ENCODE measurements at places on chromosomes 7 and 10.

DNA sequence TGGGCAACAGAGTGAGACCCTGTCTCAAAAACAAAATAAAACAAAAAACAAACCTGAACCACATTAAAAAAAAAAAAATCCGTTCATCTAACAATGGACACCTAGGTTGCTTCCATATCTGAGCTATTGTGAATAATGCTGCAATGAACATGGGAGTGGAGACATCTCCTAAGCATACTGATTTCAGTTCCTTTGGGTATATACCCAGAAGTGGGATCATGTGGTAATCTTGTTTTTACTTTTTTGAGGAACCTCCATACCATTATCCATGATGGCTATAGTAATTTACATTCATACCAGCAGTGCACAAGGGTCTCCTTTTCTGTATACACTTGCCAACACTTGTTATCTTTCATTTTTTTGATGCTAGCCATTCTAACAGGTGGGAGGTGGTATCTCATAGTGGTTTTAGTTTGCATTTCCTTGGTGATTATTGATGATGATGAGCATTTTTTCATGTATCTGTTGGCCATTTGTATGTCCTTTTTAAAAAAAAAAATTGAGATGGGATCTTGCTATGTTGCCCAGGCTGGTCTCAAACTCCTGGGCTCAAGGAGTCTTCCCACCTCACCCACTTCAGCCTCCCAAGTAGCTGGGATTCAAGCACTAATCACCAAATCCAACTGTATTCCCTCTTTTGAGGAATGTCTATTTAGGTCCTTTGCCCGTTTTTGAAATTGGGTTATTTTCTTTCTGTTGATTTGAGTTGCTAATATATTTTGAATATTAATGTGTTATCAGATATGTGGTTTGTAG is 17.5 kb downstream of the CDK13 start:
- DNase-seq = no peak

DNA sequence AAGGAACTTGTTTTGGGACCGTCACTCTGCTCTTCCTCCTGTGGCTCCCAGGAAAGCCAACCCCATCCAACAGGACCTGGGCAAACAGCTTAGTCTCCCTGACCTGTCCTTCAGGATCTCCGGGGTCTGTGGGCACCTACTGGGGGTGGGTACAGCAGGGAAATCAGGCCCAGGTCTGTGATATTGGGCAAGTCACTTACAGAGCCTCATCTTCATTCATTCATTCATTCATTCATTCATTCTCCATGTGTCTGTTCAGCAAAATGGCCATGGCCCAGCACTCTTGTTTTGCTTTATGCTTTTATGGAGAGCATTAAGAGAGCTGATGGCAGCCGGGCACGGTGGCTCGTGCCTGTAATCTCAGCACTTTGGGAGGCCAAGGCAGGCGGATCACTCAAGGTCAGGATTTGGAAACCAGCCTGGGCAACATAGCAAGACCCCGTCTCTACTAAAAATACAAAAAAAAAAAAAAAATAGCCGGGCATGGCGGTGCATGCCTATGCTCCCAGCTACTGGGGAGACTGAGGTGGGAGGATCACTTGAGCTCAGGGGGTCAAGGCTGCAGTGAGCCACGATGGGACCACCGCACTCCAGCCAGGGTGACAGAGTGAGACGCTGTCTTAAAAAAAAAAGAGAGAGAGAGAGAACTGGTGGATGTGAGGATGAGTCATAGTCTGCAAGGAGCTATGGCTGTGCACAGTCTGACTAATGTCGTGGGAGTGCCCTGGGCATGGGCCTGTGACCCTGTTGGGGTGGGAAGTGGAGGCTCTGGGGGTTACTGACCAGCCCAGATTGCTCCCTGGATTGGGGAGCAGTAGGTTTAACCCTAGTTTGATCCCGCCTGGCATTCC is 54.3 kb downstream of the CLIP2 start:
- DNase-seq = no peak

DNA sequence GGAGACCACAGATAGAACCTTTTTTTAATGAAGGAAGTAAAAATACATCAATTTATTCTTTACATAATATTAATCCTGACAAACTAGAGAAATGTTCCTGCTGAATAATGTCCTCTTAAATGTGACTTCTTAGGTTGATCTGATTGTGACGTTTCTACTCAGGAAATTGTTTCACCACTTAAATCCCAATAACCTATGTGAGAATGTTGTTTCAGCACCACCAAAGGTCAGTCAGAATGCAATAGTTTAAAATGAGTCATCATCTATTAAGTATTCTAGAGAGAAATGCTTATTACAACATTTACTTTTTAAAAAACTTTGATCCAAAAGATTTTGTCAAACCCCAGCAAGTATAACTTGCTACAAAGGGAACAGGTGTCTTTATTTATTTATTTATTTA is 155.4 kb upstream of the CACNA2D1 start:
- DNase-seq = no peak

- no peak for DNase-seq
These were observed 15.1 kb upstream of the ZMIZ1 start for GRCh38 chr10:79053481-79054202.

DNA sequence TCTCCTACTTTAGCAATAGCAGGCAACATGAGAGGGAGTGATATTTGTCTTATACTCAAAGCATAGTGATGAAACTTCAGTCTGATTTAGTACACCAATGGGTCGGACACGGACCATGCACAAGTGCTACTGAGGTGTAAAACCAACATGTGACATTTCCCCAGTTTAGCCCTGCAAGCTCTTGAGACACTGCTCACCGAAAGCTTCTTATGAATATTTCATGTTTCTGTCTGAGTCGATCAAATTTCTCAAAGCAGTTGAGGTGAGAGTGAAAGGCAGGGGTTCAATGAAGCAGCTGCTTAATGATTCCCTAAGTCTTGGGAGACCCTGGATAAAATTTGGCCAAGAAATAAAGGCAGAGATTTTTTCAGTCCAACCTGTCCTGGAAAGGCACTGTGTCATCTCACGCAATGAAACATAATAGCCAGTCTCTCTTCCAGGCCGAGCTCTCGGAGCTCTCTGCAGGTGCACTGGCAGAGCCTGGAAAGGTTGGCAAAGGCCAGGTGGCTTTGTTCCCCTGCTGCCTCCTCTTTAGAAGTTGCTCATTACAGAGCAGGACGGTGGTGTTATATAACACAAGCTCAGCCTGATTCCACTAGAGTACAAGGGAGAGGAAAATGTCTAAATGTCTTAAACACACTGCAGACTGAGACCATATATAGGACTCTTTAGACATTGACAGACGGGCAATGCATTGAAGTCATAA is 33.9 kb upstream of the XPNPEP1 start:
- no peak for DNase-seq

GRCh38 chr7:132965951-132966350 is 115.9 kb downstream of the CHCHD3 start:
- no peak for DNase-seq

GRCh38 chr7:135661311-135662122 is 797 bp upstream of the STMP1 start:
- no peak for DNase-seq

GRCh38 chr10:77248104-77248790 is 389.4 kb downstream of the KCNMA1 start:
- DNase-seq = no peak

GRCh38 chr7:90412458-90413184 is 9.4 kb downstream of the CLDN12 start:
- DNase-seq = no peak

DNA sequence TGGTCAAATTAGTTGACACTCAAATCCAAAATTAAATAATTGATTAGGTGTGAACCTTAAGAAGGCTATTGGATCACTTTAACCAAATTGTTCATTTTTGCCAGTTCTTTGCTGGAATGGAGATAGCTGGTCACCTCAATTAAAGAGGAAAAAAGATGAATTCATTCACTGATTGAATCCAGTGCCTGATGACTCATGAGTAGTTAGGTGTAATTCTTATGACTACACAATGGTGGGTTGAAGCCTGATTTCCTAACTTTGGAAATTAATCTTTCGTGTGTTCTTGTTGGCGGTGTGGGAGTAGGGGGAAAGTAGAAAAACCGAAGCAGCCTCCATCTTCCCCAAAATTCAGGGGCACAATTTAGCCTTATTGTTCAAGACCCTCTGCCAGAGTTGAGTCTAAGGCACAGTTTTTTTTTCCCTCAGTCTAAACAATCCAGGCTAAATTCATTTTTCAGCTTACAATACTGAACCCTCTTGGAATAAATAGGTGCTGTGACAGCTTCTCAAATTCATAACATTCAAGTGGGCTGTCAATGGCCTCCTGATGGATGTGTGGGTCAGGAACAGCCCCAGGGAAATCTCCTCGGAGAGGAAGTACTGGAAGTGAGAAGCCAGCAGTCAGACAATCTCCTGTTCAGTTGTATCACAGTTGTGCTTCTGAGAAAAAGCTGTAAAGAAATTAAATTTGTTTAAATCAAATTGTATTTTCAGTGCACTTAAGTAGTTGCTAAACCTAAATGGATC is 356.6 kb downstream of the BBS9 start:
- DNase-seq = no peak

GRCh38 chr7:98223351-98223897 is 12.2 kb downstream of the BHLHA15 start:
- DNase-seq = no peak

GRCh38 chr7:18474944-18475343 is 20.6 kb upstream of the HDAC9 start:
- no peak for DNase-seq

- DNase-seq = no peak
These were observed 51.2 kb upstream of the GTF2I start for GRCh38 chr7:74606101-74606908.

- DNase-seq = no peak
These were observed 13.2 kb upstream of the ABCB5 start for GRCh38 chr7:20602306-20602705.

DNA sequence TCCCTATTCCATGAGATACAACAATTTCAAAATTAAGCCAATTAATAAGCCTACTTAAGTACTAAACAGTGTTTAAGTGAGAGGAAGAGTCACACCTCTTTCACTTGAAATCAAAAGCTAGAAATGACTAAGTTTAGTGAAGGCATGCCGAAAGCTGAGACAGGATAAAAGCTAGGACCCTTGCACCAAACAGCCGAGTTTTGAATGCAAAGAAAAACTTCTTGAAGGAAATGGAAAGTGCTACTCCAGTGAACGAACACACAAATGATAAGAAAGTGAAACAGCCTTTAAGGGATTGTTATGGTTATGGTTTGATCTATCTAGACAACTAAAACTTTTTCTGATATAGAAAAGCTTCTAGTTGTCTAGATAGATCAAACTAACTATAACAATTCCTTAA is 135.4 kb upstream of the KMT2E start:
- DNase-seq = no peak

DNA sequence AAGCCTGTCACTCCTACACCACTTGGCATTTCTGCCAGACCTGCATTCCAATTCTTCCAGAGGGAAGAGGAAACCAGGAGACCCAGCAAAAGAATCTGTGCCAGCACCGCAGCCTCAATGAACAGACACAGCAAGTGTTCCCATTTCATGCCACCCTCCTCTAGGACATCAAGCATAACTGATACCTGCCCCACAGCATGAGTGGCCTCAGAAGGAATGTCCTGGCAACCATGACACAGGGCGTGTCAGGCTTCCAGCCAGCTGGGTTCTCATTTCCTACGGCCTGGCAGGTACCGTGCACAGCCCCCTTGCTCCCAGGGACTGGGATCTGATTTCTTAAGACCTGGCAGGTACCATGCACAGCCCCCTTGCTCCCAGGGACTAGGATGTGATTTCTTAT is 7.8 kb downstream of the MAD1L1 start:
- no peak for DNase-seq

DNA sequence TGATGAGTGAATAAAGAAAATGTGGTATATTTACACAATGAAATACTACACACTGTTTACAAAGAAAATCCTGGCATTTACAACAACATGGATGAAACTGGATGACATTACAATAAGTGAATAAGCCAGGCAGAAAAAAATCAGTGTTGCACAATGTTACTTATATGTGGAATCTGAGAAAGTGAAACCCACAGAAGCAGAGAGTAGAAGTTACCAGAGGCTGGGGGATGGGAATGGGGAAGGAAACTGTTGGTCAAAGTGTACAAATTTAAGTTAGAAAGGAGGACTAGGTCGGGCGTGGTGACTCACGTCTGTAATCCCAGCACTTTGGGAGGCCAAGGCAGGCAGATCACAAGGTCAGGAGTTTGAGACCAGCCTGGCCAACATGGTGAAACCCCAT is 538.5 kb upstream of the MKI67 start:
- no peak for DNase-seq

DNA sequence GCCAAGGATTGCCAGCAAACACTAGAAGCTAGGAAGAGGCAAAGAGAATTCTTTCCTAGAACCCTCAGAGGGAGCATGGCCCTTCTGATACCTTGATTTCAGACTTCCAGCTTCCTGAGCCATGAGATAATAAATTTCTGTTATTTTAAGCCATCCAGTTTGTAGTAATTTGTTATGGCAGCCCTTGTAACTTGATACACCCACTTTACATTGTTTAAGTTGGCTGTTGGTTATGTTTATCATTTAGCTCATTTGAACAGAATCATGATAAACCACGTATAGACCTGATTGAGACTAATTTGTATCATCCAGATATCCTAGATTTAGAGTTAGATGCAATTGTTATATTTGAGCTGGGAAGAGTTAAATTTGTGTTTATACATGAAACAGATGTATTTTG is 9.4 kb upstream of the TES start:
- no peak for DNase-seq

- no peak for DNase-seq
These were observed 90.6 kb downstream of the CACNB2 start for GRCh38 chr10:18230794-18231193.

GRCh38 chr10:1461016-1461415 is 276.3 kb downstream of the ADARB2 start:
- DNase-seq = no peak

GRCh38 chr10:100886963-100887362 is 25.8 kb upstream of the SLF2 start:
- DNase-seq = no peak

- no peak for DNase-seq
These were observed 21.7 kb upstream of the PFKP start for GRCh38 chr10:3045471-3046209.

DNA sequence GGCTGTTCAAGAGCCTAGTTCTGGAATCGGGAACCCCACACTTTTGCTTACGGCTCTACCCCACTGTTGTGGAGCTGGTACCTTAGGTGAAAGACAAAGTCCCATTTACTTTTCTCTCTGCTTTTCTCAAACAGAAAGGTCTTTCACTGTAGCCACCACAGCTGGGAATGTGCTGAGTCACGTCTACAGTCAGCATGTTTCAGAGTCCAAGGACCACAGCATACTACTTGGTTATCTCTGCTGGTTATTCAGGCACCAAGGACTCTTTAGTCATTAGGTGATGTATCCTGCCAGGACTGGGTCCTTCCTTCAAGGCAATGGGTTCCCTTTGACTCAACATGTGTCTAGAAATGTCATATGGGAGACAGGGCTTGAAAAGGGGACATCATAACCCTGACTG is 266.8 kb upstream of the STEAP1 start:
- DNase-seq = no peak

GRCh38 chr7:92200791-92201190 is 21.8 kb upstream of the LRRD1 start:
- DNase-seq = no peak

- no peak for DNase-seq
These were observed 791.7 kb downstream of the REEP3 start for GRCh38 chr10:64312876-64313275.

GRCh38 chr7:130231792-130232191 is 24.1 kb downstream of the SSMEM1 start:
- no peak for DNase-seq

All from stimulated activated CD8-positive, alpha-beta memory T cell treated with anti-CD3 and anti-CD28 coated beads, Interleukin-4, amount 100 ng/mL, for 1 hour (primary cell).